ENCODE measurements at places on chromosomes 2 and 18.

DNA sequence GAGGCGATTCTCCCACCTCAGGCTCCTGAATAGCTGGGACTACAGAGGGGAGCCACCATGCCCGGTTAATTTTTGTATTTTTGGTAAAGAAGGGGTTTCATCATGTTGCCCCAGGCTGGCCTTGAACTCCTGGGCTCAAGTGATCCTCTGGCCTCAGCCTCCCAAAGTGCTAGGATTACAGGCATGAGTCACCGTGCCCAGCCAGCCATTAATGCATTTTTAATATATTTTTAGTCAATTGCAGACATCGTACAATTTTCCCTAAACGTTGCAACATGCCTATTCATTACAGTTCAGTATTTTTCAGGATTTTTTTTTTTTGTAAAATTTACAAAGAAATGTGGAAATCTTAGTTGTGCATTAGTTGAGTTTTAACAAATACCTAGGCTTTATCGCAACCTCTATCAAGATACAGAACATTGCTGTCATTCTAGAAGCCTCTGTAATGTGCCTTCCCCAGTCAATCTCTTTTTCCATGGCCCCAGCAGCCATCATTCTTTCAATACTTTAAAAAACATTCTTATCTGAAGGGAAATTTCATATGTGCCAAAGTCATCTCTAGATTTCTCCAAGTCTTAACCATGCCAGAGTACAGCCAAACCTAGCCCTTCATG lies 14.7 kb downstream of the NABP1 start:
- no peak for DNase-seq

DNA sequence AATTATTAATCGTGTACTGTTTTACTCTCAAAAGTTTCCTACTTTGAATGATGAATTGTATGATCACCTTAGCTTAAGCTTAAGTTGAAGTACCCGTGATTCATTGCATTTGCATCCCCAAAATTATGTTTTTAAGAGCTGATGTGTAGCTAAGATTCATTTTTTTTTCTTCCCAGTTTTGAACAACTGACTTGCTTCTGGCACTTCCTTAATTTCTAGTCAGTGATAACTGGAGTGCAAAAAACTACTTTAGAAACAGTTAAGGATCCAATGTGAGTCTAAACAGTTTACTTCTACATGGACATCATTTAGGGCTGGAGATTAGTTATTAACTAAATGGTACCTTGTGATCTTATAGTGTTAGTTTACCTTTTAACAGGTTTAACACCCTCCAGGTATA lies 124.0 kb upstream of the CAVIN2 start:
- DNase-seq = no peak

DNA sequence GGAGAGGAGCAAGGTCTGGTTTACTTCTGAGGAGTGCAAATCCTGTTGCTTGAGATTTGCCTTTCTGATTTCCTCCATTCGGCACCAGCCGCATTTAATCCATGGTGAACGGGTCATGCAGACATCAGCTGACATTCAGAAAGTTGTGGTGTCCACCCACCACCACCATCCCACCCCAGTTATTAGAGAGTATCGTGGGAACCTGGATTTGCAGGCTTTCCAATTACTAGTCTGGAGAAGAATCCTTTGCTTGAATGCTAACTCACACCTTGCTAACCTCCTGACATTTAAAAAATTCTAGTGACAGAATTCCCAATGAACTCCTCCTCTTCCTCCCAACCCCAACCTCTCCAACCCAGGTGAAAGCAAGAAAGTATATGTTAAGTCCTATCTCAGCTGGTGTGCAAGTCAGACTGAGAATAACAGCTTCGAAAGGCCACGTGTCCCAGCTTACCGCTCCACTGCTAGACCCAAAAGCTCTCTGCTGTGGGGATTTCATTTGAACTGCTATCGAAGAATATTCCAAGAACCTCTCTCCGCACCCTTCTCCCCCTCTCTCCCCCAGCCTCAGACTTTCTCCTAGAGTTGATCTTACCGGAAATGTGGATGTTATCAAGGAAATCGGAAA lies 17.7 kb downstream of the BCL11A start:
- DNase-seq = no peak

GRCh38 chr2:230124757-230125431 lies 56.2 kb upstream of the SLC16A14 start:
- no peak for DNase-seq

DNA sequence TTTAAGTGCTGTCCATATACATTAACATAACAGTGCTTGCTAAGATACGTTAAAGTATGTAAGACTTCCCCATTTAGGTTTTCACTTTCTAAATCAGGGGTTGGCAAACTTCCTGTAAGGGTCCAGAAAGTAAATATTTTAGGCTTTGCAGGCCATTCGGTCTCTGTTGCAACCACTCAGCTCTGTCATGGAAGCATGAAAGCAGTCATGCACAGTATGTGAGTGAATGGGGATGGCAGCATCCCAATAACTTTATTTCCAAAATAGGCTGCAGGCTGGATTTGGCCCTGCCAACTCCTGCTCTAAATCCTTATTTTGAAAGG lies 128.7 kb downstream of the PLA2R1 start:
- no peak for DNase-seq

GRCh38 chr2:140154271-140154670 lies 1374.1 kb upstream of the NXPH2 start:
- no peak for DNase-seq

- DNase-seq = no peak
Observed at GRCh38 chr18:77668219-77668618, 418.6 kb downstream of the GALR1 start.

GRCh38 chr2:232008907-232009638 lies 47.6 kb downstream of the DIS3L2 start:
- DNase-seq = no peak

DNA sequence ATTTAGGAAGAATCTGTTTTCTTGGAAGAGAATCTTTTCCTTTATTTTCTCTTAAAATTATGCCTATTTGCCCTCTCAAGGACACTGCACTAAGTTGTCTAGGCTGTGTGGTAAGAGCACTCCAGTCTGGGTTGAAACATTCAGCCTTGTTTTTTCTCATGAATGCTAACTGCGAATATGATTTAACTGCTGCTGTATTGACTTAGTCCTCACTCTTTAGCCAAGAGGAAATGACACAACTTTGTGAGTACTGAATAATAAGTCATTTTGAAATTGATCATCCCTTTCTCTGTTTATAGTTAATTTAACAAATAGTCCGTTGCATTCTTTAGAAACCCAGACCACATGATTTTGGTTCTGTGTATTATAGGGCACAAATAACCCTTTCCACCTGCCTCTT lies 4.5 kb upstream of the RND3 start:
- no peak for DNase-seq

GRCh38 chr2:134690629-134691215 lies 28.1 kb downstream of the TMEM163 start:
- no peak for DNase-seq

- DNase-seq = no peak
Observed at GRCh38 chr2:168450171-168450570, 5.9 kb upstream of the CERS6 start.

GRCh38 chr18:48023334-48024008 lies 93.0 kb upstream of the SMAD2 start:
- DNase-seq = peak; percentile 11

DNA sequence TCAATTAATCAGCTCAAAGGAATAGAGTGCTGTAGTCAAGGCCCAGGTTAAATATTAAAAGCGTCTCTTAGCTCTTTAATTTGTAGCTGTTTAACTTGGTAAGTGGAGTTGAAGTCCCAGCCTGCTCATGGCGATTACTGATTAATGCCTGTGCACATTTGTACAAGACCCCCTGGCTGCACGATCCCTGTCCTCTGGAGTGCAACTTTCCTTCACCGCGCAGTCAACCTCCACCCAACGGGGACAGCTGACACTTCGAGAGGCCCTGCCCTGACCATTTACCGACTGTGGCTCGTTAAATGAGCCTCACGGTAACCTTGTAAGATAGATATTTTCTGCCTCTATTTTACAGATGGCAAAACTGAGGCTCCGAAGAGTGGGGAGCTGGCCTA lies 5.5 kb upstream of the CYS1 start:
- no peak for DNase-seq

DNA sequence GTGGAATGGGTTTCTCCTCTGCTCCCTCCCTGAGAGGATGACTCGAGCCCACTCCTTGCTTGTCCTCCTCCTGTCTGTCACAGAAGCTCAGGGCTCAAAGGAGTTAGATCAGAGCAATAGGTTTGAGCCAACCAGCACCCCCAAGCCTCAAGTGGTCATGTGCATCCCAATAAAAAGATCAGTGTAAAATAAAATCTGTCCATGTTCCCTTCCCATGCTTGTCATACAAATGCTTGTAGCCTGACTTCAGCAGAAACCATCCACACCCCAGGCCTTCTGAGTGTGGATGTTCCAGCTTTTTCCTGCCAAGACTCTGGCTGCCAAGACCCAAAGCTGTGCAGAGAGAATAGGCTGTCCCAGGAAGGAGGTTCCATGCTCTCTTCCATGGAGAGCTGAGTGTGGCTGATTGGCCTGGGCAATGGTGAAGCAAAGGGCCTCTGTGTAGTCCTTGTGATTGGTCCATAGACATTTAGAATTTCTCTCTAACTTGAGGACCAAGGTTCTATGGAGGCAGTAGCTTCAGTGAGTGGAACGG lies 67.4 kb downstream of the GYPC start:
- no peak for DNase-seq

GRCh38 chr18:13241893-13242175 lies 23.3 kb downstream of the LDLRAD4 start:
- DNase-seq = no peak

DNA sequence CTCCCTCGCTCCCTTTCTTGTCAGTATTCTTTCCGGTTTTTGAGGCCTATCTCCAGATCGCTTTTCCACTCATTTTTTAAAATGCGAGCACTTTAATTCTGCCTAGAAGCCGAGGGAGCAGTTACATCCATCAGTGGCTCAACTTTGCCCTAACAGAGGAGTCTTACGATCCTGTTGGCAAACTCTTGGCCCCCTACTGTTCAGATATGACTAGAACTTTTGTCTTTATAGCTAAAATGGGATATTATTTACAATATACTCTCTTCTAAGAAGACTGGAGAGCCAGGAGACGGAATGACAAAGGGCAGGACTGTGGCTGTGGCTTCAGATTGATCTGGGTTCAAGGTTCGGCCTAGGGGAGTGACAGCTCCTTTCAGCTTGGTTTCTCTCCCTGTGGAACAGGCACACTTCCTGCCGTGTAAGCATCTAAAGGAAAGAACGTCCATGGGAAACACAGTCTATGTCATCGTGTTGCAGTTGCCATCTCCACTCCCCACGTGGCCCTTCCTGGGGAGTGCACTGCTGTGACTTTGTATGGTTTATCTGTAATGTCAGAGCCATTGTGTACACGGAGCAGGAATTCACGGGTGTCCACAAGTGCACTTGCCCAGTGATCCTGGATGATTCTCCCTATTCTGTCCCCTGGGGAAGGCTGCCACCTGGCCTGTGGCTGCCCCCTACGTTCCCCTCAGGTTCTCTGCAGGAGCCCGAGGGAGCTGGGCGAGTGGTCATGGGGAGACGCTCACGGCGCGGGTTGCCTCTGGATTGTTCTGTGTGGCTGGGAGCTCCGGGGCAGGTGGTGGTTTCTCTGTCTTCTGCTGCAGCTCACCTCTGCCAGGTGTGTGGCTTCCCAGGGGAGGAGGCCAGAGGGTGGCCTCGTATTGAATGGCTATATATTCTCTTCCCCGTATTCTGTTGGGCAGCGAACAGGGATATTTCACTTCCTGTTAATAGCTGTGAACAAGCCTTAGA lies 222.0 kb downstream of the LDLRAD4 start:
- no peak for DNase-seq

- no peak for DNase-seq
Observed at GRCh38 chr18:27061488-27062095, 123.5 kb downstream of the CHST9 start.
